ENCODE measurements at places on chromosomes 2 and 18. TPM values are rescaled to one million over a fixed set of nuclear protein-coding genes. Genes with fewer than 3 reads are reported as not detected.

Gene RAB6C
- not detected for total RNA-seq

DNA sequence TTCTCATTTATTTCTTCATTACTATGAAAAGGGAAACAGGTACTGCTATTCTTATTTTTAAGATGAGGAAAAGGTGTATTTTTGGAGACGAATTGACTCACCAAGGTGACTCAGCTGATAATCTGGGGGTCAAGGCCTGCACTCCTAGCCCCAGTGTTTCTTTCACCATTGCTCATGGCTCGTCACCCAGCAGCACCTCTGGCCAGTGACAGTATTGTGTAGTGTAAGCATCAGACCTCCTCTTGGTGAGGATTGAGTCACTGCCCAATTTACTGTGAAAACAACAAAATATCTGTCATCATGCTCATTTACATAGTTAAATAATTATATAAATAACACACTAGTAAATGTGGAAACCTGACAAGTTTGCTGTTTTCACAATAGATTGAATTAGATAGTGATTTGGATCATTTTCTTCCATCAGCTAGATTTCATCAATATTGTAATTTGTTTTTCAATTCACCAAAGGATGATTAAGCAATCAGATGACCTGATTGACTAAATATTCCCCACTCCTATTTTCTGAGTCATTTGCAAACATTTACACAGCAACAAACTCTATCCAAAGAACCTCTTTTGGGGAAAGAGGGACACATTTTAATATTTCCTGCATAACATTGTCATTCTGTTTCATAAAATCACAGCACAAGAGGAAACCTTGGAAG, 492.8 kb upstream of the RAB12 start:
- DNase-seq = no peak

GRCh38 chr2:121420486-121420885, 110.2 kb upstream of the RNU4ATAC start:
- no peak for DNase-seq

Gene CCDC68
- total RNA-seq = 91.1 TPM

DNA sequence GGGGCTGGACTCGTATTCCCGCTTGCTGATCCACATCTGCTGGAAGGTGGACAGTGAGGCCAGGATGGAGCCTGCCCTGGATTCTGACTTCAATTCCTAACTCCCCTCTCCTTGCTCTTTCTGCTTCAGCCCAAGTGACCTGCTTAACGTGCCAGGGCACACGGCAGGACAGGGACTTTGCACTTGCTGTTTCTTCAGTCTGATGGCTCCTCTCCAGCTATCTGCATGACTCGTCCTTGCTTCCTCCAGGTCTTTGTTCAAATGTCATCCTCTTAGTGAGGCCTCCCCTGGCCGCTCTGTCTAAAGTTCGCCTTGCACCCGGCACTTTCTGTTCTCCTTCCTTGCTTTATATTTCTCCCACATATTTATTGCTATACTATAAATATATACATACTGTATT, 357.6 kb downstream of the MTX2 start:
- DNase-seq = no peak

DNA sequence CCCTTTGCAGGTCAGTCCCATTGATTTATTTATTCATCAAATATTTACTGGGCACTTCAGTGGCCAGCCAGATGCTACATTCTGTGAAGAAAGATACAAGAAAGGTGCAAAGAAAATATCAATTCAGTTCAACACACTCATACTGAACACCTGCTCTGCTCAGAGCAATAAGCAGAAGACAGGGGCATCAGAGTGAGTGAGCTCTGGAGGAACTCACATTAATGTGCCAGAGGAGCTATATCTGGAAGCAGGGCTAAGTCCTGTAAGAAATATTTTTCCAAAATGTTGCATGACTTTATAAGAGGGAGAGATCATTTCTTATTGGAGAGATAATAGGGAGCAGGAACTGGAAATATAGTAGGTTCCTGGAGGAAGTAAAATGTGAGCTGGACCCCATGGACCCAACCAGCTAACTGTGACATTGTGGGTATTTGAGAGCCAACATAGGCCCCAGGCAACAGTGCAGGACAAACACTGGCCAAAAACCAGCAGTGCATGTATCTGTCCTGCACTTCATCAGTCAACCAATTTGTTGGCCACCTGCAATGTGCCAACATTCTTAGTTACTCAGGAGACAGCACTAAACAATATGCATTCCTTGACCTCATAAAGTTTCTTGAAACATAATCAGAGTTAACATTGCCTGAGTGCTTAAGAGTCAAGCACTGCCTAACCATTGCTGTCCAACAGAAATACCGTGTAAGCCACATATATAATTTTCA, 102.7 kb upstream of the PTPRM start:
- DNase-seq = no peak

Gene CXCR2
- total RNA-seq = not detected

DNA sequence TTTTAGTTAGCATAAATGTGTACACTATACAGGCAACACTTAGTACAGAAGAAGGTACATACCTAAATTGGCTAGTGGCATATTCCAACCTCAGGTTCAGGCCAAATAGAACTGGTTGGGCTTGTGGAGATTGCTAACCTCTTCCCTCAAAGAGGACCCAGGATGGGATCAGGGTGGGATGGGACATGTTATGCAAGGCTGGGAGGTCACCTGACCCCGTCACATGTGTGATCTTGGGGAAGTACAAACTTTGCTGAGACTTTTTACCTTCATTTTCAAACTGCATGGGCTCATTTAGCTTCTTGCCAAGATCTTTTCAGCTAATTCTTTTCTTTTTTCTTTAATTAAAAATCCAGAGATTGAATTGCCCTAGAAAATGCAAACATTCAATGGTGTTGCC, 36.9 kb downstream of the TMEM17 start:
- DNase-seq = no peak

Gene SLC35F5
- 146 TPM for total RNA-seq

Gene FEV
- 6.7 TPM for total RNA-seq

- peak; percentile 88 for DNase-seq
These were observed 2.1 kb downstream of the POMC start for GRCh38 chr2:25165992-25166875.

- DNase-seq = no peak
These were observed 101.5 kb upstream of the SETBP1 start for GRCh38 chr18:44579028-44579702.

GRCh38 chr18:42011053-42011452, 56.0 kb downstream of the PIK3C3 start:
- DNase-seq = no peak

DNA sequence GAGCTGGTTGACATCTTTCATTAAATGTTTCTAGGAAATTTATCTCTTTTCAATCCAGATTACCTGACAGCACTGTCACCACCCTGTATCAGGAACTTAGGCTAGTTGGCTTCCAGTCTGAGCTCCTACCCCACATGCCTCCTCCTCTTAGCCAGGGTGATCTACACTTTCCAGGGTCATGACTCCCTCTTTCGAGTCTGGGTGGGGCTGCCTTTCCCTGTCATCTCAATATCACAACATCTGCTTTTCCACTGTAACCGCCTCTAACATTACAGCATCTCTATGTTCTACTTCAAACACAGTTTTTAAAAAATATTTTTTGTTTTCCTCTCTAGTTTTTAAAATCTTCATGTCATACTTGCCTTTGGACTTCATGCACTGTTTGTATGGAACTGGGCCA, 129.2 kb downstream of the RBMS1 start:
- no peak for DNase-seq

GRCh38 chr2:68937346-68938055, 15.2 kb downstream of the GKN2 start:
- DNase-seq = no peak

- DNase-seq = no peak
These were observed 188.5 kb downstream of the EIPR1 start for GRCh38 chr2:3189076-3189591.

DNA sequence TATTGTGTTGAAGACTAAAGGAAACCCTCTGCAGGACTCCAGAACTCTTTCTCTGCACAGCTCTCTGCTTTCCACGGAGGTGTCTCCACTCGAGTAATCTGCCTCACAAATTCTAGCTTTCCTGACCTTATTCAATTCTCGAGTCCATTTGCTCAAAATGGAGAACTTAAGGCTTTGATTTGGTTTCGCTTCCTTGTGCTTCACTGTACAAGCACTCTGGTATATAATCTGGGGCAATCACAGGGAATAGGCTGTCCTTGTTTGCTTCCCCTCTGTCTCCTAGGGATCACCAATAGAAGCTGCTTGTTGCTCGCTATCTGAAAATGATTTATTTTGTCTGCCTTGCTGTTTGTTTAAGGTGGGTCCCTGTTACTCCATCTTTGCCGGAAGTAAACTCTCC, 129.1 kb upstream of the DOCK10 start:
- no peak for DNase-seq

- no peak for DNase-seq
These were observed 8.9 kb downstream of the ANKAR start for GRCh38 chr2:189683348-189683747.

DNA sequence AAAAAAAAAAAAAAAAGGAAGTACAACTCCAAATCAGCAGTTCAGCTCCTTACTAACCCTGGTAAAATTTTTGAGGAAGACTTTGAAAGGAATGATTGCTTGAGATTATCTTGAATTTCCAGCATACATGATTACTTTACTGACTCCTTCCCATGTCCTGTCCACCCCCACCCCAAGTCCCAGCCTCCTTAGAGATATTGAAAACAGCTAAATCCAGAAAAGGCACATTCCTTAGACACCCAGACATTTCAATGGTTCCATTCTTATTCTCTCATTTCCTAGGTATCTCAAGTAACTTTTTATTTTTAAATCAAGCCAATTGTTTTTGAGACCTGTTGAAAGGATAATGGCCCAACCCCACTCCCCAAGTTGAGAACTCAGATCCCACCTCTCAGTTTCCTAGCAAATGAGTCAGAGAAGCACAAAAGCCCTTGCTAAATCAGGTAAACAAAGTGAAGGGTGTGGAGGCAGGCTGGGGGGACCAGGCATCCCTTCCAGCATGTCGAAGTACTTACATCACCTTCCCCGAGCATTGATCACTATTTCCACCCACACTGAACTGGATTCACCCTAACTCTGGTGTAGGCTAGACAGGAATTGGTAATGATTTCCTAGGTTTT, 95.4 kb upstream of the FZD7 start:
- DNase-seq = no peak
